ENCODE measurements at places on chromosomes 5 and 9. TPM values are rescaled to one million over a fixed set of nuclear protein-coding genes. Genes with fewer than 3 reads are reported as not detected.

SPINK7 gene
- not detected for polyA plus RNA-seq

C5orf58 gene
- polyA plus RNA-seq, result not detected

EPB41L4B gene
- 0.48 TPM for polyA plus RNA-seq

PWWP2A gene
- 10.6 TPM for polyA plus RNA-seq

PAPPA gene
- polyA plus RNA-seq, result 39.9 TPM

INSL4 gene
- polyA plus RNA-seq, result not detected

C9 gene
- polyA plus RNA-seq, result not detected

ASPN gene
- polyA plus RNA-seq, result 8.2 TPM

KCNN2 gene
- 5.1 TPM for polyA plus RNA-seq

SPATA31A3 gene
- not detected for polyA plus RNA-seq
